ENCODE measurements at places on chromosomes 6 and 20.

DNA sequence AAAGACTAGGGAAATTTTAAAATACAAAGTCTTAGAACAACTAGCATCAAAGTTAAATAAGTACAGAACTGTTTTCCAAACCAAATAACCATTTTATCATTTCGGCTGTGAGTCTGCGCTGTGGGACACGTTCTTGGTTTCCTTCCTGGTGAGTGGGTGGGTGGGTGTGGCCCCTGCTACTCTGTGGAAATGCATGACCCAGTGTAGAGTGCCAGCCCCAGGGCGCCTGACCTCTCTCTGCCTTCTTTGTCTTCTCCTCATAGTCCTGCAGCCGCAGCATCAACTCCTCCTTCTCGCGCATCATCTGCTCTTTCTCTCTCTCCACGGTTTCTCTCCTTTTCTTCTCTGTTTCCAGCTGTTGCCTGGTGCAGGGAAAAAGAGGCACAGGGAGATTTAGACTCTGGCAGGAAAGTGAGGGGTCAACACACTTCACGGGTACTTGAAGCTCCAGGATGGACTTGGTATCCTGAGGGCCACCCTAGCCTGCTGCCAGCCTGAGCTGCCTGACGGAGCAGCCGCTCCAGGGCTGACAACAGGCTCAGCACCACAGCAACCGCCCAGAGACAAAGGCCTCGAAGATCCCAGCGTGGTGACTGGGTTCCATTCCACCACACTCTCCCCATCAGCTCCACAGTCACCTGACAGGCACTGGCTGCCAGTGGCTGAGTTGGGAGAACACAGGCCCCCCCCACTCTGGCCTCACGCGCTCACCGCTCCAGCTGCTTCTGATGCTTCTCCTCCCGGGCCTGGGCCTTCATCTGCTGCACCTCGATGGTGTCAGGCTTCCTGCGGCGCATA, 48.4 kb downstream of the EZR start:
- no peak for DNase-seq

DNA sequence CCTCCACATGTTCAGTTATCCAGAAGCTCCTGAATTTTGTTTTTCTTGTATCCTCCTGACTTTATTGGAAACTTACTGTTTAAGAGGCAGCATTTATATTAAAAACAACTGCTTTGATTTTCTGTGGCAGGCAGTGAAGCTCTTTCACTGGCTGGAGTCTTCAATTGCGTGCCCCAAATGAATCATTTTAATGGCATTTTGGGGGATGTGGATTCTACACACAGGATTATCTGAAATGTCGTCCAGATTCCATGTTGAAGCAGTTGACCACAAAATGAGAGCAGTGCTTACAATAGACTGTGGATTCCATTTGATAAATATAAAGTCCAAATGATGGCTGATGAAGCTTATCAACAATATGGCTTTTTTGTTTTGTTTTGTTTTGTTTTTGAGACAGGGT, 41.0 kb upstream of the HIVEP1 start:
- no peak for DNase-seq

DNA sequence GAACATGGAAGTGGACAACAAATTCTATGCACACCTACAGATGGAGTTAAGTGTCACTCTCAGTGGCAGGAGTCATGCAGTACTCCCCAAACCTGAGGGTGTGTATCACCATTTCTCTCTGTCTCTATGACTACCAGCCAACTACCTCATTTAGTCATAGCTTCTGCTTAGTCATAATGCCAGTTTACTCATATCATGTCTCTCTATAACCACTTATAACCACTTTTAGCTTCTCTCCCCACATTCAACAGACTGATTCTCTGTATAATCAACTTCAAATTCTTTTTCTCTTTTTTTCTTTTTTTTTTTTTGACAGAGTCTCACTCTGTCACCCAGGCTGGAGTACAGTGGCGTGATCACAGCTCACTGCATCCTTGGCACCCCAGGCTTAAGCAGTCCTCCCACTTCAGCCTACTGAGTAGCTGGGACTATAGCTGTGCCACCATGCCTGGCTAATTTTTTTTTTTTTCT, 13.8 kb upstream of the GTF3C6 start:
- no peak for DNase-seq

DNA sequence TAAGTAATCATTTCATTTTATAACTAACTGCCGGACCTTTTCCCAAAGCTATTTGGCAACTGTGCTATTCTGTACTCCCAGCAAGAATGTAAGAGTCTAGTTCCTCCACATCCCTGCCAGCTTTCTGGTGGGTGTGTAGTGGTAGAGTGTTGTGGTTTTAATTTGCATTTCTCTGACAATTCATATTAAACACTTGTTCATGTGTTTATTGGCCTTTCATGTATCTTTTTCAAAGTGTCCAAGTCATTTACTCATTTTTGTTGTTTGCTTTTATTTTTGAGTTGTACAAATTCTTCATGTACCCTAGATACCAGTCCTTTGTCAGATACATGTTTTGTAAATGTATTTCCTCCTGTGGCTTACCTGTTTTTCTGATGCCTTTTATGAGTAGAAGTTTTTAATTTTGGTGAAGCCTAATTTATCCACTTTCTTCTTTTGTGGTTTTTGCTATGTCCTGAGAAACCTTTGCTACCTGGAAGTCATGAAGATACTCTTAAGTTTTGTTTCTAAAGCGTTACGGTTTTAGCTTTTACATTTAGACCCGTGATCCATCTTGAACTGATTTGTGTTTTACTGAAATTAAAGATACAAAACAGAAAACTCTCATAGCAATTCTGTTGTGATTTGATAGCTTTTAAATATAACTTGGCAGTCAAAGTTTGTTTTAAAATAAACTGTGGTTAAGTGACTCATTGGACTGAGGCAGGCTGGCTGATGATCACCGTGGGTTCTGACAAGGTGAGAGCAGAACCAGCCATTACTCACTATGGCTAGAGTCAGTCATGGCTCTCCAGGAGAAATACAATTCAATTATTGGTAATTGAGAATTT, 8.0 kb downstream of the MYLIP start:
- DNase-seq, result no peak

DNA sequence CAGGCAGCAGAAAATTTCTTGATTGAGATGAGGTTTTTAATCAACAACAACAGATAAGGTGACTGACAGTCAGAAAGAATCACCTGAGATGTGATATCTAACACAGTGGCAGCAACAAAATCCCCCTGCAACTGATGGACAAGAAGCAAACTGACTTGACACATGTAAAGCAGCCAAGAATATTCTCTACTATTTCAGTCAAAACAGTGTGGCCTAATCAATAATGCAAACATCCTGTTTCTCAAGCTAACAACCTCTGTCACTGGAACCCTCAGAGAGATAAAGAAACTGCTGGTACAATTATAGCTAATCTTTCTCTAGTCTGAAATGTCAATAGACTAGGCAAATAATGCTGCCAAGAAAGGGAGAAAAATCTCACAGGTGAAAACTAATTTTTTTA, 4.6 kb upstream of the CGA start:
- no peak for DNase-seq

- DNase-seq, result no peak
These were observed 70.8 kb upstream of the SRSF6 start for GRCh38 chr20:43386878-43387277.

DNA sequence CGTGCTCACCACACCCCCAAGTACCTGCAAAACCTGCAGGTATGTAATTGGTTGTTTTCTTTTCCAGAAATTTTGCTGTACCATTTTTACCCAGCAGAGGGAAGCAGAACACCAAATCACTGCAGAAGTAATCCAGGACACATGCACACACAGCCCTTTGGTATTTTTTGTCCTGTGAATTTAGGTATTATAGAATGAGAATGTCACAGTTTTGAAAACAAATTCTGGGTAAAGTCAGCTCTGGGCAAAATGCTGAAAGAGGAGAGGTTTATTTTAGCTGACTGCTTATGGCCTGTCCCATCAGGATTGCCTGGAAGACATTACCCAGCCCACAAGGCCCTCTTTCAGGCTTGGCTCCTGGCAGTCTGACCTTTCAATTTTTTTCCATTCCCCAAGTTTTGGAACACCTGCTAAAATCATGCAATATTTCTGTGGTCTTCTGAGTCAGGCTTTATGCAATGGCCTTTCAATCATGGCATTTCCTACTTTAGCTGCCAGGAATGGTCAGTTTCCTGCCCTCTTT, 3.5 kb upstream of the EFHC1 start:
- no peak for DNase-seq

DNA sequence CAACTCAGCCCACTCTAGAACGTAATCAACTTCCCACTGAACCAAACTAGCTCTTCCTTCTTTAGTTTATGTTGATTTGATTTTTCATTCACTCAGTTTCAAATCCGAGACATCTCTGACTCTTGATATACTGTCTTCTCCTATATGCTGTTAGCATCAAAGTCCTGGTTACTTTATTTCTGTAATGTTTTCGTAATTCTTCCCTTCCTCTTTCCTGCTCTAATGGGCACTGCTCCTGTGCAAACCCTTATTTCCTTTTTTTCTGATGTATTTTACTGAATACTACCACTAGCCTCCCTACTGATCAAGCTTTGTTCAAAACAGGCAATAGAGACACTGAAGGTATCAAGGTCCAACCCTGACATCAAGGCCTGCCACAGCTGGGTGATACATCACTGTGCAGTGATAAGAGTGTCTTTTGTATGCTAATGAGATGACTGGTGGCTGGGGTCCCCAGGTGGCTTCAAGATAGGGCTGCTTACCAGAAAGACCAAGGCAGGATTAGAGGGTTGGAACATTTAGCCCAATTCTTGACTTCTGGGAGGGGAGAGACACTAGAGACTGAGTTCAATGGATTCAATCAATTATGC, 95.2 kb downstream of the KIF13A start:
- no peak for DNase-seq

GRCh38 chr6:35583893-35584688, 71.4 kb upstream of the TULP1 start:
- DNase-seq, result no peak

DNA sequence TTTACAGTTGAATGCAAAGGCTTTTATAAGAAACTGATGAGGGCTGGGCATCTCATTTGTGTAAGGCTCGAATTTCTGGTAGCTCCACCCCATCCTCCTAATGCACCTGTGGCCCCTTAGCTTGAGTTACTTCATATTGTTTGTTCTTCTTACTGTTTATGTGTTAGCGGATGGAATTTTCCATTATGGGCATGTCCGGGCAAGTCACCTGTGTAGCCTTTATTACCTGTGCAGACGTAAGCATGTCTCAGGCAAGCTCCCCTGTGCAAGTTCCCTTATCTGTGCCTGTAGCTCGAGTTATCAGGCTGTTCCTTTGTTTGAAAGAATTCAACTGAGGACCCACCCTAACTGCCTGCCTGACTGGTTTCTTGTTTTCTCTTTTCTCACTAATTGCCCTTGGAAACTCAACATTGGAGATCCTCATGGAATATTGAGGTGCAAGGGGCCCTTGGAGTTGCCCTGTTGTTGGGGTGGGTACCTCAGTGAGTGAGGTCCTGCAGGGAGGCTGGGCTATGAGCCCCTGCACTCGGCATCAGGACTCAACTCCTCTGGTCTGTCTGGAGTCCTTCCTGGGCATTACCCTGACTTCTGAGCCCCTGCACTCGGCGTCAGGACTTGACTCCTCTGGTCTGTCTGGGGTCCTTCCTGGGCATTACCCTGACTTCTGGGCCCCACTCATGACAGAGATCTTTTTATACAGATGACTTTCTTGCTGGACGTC, 207.9 kb upstream of the SULF2 start:
- DNase-seq, result no peak

DNA sequence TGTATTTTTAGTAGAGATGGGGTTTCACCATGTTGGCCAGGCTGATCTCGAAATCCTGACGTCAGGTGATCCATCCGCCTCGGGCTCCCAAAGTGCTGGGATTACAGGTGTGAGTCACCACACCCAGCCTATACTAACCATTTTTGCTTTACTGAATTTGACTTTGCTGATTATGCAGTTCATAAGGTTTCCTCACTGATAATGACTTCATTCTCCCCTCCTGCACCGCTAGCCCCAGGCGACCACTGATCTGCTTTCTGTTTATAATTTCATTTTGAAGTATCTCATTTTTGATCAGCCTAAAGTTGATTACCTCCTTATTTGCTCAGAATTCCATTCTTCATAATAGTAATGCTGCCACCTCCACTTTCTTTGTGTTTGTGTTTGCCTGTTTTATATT, 48.7 kb upstream of the FAM83D start:
- no peak for DNase-seq

GRCh38 chr6:23566418-23566817, 559.6 kb upstream of the NRSN1 start:
- no peak for DNase-seq

GRCh38 chr6:2763345-2763841, 1.8 kb upstream of the WRNIP1 start:
- no peak for DNase-seq

GRCh38 chr20:380763-381580, 412 bp downstream of the TRIB3 start:
- DNase-seq, result no peak

- DNase-seq, result no peak
These were observed 120.4 kb downstream of the KHDC1L start for GRCh38 chr6:73104921-73105320.

DNA sequence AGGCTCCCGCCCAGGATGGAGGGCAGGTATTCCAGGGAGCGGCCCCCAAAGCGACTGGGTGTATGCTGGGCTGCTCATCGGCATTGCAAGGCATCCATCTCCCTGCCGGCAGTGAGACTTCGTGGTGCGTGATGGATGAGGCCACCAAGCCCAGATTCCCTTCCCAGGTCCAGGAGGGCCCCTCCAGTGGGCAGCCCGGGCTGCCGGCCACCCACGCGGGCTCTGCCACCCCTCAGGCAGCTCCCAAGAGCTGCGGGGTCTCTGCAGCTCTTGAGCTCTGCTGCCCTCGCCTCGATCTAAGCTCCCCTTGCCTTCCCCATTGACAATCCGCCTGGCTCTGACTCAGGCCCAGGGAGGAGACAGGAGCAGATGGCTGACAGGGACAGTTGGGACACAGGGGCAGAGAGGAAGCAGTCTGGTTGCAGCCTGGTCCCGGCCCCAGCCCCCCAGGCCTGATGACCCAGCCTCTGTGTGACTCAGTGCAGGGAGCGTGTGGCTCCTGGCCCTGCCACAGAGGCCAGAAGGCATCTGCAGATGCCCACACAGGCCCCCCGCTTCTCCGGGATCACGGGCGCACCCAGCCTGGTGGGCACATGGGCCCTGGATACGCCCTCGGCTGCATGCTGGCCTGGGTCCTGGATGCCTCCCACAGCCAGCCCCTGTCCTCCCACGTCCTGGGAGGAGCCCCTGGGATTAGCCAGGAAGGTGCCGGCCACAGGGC, 33.0 kb downstream of the SLCO4A1 start:
- DNase-seq, result no peak
